Left cardiac atrium (tissue), 4 donors: ENCODE measurements at places on chromosomes 5 and 9. TPM values are rescaled to one million over a fixed set of nuclear protein-coding genes. Genes with fewer than 3 reads are reported as not detected.

- DNase-seq, result no peak
These were observed 107.0 kb upstream of the PCA3 start for GRCh38 chr9:76657265-76657664.

The CARTPT gene
- not detected for total RNA-seq

The KIF12 gene
- total RNA-seq, result 0.09 TPM

GRCh38 chr5:78757269-78758053 is 108.9 kb upstream of the LHFPL2 start:
- peak; percentile 43 for DNase-seq

- DNase-seq, result no peak
These were observed 110.5 kb upstream of the MAP1B start for GRCh38 chr5:71996789-71997188.

DNA sequence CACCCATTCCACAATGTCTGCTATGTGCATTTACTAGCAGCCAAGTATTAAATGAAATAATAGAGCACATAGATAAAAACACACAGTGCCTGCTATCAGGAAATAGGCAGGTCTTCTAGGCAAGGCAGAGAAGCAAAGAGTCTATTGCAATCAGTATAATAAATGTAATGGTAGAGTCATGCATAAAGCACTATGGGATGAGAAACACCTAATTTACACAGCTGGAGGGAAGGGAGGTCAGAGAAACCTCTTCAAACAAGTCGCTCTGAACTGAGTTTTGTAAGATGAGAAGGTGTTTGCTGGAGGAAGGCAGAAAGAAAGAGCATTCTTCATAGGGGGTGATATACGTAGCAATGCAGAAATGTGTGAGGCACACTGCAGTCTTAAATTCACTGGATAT is 341.0 kb upstream of the DMAC1 start:
- DNase-seq, result no peak

GRCh38 chr5:171152382-171152781 is 156.7 kb upstream of the TLX3 start:
- DNase-seq, result no peak

DNA sequence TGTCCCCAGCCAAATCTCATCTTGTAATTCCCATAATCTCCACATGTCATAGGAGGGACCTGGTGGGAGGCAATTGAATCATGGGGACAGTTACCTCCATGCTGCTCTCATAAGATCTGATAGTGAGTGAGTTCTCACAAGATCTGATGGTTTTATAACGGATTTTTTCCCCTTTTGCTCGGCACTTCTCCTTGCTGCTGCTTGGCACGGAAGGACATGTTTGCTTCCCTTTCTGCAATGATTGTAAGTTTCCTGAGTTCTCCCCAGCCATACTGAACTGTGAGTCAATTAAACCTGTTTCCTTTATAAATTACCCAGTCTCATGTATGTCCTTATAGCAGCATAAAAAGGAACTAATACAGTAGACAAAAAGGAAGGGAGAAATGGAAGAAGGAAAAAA is 76.7 kb upstream of the CCNG1 start:
- no peak for DNase-seq

DNA sequence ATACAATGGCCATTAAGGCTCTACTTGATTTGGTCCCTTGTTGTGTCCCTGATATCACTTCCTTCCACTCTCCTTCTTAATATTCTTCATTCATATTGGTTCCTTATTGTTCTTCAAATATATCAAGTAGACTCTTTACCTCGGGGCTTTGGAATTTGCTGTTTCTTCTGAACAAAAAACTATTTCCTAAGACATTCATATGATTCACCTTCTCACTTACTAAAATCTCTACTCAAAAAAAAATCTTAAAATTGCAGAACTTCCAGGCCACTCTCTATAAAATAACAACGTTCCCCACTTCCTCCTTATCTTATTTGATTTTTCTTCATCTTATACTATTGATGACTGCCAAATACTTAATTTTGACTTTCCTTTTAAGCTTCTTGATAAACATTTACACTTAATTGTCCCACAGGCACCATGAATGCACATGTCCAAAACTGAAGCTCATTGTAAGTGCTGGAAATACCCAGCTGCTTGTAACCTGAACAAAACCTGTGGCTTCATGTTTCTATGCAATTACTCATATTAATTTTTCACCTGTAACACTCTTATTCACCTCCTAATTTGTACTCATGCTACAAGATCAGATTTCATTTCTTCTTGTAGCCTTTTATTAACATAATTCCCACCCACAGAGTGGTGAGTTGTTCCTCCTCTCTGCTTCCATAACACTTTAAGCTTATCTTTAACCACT is 58.4 kb upstream of the NUDT12 start:
- DNase-seq, result no peak

DNA sequence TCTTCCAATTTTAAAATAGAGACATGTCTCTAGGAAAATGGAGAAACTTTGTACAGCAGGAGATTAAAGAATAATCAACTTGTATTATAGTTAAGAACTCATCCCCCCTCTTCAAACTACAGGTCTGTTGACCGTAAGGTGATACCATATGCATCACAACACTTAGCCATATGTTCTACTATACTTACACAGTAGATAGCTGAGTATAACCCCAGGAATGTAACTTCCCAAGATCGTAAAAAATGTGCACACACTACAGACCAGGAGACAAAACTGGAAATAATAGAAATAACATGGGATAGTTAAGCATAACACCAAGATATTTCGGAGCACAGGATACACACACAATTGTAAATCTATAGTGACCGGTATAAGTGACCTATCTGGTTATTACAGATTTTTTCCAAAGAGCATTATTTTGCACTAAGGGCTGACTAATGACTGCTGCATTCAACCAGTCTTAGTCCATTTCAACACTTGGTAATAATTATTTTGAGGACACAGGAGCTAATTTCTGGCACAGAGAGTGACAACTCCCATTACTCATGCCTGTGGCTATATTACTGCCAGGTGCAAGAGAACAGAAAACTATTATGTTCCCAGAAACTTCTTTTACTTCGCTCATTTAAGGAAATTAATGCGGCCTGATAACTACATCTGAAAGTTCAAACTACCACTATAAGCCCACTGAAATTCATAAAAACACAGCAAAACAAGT is 15.4 kb upstream of the ZNF622 start:
- no peak for DNase-seq

The CDH9 gene
- total RNA-seq, result not detected

GRCh38 chr9:120928483-120929228 is 2.1 kb upstream of the TRAF1 start:
- DNase-seq, result peak; percentile 82

The SREK1IP1 gene
- total RNA-seq, result 12.7 TPM

The SUSD3 gene
- 1.6 TPM for total RNA-seq

The RASGEF1C gene
- 0.65 TPM for total RNA-seq

- no peak for DNase-seq
These were observed 36.8 kb downstream of the UGT3A2 start for GRCh38 chr5:36029914-36030313.

The ATP10B gene
- total RNA-seq, result 0.26 TPM

- DNase-seq, result peak; percentile 8
These were observed 32.7 kb downstream of the PSD2 start for GRCh38 chr5:139828207-139828895.

DNA sequence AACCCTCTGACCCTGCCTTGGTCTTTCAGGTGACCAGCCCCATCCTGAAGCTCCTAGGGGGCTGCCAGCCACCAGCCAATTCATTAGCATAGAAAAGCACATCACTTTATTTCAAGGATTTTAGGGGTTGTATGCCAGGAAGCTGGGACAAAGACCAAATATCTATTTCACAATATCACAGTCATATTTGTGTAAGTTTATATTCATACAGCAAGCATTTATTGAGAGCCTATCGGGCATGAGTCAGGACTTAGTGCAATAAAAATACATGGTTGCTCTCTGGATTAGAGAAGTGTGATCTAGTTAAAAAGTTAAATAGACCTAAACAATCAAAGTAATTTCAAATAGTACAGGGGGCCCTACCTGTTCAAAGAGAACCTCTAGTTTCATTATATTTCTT is 113.8 kb downstream of the ERCC6L2 start:
- no peak for DNase-seq

GRCh38 chr5:78289911-78290310 is 4.6 kb downstream of the AP3B1 start:
- DNase-seq, result no peak

GRCh38 chr9:82110881-82111280 is 122.3 kb downstream of the SPATA31D1 start:
- DNase-seq, result no peak

DNA sequence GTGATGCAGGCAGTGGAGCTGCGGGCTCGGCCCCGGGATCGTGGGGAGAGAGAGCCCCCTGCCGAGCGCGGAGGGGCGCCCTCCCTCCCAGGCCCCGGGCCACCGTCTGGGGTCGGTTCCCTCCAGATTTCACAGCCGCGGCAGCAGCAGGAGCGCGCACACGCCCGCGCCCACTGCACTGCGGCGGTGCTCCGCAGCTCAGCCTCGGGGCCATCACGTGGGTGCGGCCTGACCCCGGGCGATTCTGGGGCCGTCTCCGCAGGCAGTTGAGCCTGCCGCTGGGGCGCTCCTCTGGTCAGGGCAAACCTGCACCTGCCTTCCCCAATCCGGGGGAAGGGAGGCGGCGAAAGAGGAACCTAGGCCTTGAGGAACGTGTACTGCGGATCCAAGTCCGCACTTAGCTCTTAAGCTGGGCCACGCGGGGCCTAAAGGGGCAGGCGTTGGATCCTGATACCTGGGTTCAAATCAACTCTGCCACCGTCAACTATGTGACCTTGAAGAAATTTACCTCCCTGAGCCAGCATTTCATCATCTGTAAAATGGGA is 9.4 kb upstream of the DELE1 start:
- DNase-seq, result peak; percentile 64

DNA sequence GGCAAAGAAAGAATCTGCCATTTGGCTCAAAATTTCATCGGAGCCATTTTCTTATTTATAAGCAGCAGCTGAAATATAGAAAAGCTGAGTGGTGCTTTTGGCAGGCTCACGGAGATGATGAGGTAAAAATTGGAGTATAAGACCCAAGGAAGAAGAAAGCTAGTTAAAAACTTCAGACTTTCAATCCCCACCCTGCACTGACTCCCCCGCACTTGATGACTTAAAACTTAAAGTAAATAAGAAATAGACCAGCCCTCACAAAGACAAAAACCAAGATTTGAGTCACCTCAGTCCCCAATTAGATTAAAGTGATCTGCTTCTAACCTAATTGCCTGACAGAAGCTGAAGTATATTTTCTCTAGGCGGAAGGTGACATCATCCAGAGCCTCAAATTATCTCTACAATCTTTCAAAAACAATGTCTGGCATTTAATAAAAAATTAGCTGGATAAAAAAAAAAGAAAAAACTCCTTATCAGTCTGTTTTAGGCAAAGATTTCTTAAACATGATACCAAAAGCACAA is 124.0 kb upstream of the PJA2 start:
- no peak for DNase-seq

DNA sequence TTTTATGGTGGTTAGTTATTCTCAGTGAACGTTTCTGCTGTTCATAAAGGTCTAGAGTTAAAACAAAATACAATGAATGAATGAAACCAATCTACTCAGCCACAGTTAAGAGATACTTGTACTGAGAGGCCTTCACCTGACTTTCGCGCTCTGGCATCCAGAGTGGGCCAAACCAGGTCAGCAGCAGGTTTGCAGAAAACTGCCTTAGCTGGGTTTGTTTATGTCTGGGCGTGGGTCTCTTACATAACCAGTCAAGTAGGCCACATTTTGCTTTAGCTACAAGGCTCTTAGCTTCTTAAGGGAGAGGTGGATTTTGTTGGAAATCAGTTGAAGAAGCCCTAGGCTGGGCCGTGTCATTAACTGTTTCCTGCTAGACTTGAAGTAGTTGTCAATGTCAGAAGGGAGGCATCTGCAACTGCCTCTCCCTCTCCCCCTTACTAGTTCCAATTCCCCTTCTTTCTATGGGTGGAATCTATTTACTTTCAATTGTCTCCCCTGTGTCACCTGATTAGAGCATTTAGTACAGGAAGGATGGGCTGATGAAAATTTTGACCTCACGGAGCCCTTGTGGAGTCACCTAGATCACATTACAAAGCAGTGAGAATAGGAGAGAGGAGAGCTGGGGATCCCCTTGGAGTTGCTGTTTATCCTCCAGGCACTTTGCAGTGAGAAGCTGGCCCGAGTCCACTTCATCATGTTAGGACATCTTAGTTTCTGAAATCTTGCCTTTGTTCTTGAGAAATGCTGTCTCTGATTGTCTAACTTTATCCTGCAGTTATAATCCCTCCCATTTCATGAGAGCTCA is 200.5 kb downstream of the ARHGEF28 start:
- no peak for DNase-seq

- no peak for DNase-seq
These were observed 775 bp upstream of the LHX2 start for GRCh38 chr9:124010665-124011321.

GRCh38 chr9:125963932-125964331 is 216.8 kb downstream of the PBX3 start:
- DNase-seq, result no peak

The DNM1 gene
- total RNA-seq, result 14.0 TPM

- DNase-seq, result no peak
These were observed 289.6 kb upstream of the SGCD start for GRCh38 chr5:156037151-156037909.

DNA sequence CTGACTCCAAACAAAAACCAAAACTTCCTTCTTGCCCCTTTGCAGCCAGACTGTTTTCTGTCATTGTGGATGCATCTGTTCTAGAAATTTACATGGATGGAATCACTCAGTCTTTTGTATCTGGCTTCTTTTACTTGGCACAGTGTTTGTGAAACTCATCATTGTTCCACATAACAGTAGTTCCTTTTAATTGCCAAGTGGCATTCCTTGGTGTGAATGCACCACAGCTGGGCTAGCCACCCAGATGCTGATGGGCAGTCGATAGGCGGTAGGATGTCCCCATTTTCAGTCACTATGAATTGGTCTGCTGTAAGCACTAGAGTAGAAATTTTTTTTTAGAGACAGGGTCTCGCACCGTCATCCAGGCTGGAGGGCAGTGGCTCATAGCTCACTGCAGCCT is 6.3 kb upstream of the CLPTM1L start:
- no peak for DNase-seq

The LPAR1 gene
- 27.3 TPM for total RNA-seq

DNA sequence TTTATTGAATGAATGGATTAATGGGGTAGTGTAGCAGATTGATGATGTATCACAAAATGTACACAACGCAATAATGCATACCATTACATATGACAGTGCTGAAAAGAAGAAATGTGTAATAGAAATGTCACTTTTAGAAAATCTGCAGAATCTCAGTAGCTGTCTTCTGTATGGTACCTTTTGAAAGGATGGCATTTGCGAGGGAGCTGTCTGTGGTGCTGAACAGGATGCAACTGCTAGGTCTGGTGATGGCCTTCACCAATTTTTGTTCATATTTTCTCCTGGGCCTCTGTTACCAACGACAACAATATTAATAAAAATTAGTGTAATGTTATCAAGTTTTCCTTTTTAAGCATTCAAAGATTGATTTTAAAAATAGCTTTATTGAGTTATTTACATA is 36.2 kb upstream of the OTULIN start:
- peak; percentile 47 for DNase-seq
